Nucleus accumbens (tissue), 56 donors: ENCODE measurements at places on chromosomes 3 and 15.

GRCh38 chr15:82554351-82554750 lies 14.1 kb upstream of the RPS17 start:
- no peak for DNase-seq

- no peak for DNase-seq
Measured at GRCh38 chr3:196920733-196921132, 21.6 kb downstream of the NCBP2 start.

GRCh38 chr15:74785194-74786032 lies 3.5 kb downstream of the CSK start:
- no peak for DNase-seq

DNA sequence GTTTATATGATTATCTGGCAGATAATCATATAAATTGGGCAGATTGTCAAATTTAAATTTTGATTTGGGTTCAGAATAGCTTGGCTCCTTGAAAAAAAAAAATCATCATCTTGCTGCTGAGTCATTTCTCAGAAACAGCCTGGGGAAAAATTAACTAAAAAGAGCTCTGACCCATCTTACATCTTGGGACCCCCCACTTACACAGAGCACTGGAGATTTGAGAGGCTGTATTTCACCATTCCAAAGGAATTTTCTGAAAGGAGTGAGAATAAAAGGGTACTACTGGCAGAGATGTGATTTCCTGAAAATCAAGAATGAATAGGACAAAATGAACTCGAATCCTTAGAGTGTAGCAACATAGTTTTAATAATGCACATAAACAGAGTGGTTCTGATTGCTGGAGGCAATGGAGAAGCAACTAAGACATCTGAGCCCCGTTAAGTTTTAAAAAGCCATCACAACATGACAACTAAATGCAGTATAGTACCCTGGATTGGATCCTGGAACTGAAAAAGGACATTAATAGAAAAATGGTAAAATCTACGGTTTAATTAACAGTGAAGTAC lies 97.5 kb downstream of the RFTN1 start:
- no peak for DNase-seq

- DNase-seq = no peak
Measured at GRCh38 chr3:113607219-113607596, 74.9 kb downstream of the SIDT1 start.

- DNase-seq = no peak
Measured at GRCh38 chr15:70420086-70420947, 322.6 kb upstream of the TLE3 start.

- DNase-seq = no peak
Measured at GRCh38 chr3:21238661-21239060, 512.3 kb downstream of the ZNF385D start.

DNA sequence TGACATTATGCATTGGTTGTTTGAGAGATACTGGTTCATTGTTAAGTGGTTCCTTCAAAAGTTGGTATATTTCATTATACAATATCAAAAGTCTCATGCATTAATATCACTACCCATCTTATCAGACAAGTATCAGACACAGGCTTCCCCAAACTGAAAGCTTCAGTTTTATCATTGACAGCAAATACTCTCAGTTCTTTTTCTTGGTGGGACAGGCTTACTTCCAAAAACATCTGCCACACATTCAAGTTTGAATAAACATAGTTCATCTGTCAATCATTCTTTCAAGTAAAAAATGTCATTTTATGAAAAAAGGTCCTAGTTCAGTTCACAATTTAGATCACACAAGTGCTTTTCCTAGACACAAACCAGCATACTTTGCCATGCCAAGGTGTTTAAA lies 280.0 kb upstream of the TRIM42 start:
- DNase-seq = no peak

DNA sequence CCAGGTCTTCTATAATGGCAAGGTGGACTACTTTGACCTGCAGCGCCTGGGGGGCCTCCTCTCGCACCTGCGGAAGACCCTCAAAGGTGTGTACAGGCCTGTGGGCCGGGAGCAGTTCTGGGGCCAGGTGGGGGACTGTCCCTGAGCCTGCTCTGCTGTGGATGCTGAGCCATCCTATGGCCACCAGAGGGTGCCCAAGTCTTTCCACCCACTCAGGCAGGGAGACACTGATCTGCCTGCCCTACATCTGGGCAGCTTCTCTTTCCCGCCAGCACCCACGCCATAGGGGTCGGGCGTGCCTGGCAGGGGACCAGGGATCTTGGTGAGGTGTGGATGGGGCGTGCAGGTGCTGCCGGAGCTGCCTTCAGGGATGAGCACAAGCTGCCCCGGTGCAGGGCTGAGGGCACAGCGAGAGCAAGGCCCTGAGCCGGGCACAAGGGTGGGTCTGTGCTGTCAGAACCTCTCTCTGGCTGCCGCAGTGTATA lies 14.1 kb downstream of the RNF123 start:
- DNase-seq = peak; percentile 33

DNA sequence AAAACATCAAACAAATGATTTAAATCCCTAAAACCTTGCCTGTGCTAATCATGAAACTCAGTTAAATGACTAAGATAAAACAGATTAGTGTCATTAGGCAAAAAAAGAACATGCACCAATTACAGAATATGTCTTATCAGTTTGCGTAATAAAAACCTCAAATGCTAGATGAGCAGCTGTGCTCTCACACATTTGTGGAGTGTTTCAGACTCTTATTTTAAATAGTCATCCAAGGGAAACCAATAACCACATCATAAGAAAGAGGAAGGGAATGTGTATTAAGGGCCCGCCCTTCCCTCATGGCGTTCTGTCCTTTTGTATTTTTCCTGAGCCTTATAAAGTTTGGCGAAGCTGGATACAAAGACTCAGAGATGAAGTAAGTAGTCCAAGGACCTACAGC lies 6.6 kb downstream of the SAMMSON start:
- DNase-seq = no peak

- no peak for DNase-seq
Measured at GRCh38 chr3:14602804-14603644, 48.5 kb upstream of the CCDC174 start.

DNA sequence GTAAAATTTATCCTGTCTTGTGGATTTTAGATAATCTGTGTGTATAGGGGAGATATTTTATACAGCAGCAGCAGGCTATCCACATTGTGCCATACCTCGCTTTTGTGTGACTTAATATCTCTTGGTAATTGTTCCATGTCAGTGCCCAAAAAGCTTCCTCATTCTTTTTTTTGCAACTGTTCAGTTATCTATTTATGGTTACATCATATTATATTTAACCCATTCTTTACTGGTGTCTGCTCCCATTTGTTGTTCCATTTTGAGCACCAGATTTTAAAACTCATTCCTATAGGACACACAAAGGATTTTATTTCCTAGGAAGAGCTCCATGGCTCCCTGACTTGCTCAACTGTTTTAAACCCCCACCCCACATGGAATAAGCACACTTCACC lies 86.3 kb upstream of the RASGRP1 start:
- no peak for DNase-seq

- DNase-seq = no peak
Measured at GRCh38 chr15:29031502-29032228, 145.9 kb downstream of the APBA2 start.

- no peak for DNase-seq
Measured at GRCh38 chr15:92205255-92205739, 188.4 kb upstream of the ST8SIA2 start.

- DNase-seq = no peak
Measured at GRCh38 chr3:193794002-193794881, 201.2 kb downstream of the OPA1 start.

GRCh38 chr3:126208606-126209256 lies 28.3 kb upstream of the ALDH1L1 start:
- DNase-seq = peak; percentile 14

DNA sequence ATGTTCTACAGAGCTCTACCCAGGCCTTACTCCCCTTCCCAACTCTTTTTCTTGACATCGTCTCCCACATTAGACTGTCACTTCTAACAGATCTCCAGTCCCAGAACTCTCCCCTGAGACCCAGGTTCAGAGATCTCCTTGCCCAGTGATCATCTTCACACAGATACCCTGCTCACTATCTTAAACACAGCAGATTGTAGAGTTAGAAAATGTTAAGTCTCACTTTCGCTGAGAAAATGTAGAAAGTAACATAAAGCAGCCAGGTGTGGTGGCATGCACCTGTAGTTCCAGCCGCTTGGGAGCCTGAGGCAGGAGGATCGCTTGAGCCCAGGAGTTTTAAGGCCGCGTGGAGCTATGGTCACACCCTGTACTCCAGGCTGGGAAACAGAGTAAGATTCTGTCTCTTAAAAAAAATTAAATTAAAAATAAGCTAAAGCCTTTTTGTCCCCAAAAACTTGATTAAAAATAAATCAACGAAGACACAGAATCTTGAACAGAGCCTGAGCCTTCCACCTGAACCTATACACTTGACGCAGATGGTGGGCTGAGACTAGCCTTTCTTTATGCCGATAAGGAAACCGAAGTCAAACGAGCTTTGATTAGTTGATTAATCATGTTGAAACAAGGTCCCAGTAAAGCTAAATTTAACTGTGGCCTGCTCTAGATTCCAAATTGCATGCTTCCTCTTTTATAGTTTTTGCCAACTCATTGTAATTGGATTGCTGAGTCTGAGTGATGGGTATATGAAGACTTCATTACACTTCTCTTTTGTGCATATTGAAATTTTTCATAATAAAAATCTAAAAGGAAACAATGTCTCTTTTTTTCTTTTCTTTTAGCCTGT lies 31.3 kb upstream of the BLM start:
- no peak for DNase-seq

- DNase-seq = peak; percentile 49
Measured at GRCh38 chr15:73982222-73982962, 9.7 kb downstream of the STOML1 start.

DNA sequence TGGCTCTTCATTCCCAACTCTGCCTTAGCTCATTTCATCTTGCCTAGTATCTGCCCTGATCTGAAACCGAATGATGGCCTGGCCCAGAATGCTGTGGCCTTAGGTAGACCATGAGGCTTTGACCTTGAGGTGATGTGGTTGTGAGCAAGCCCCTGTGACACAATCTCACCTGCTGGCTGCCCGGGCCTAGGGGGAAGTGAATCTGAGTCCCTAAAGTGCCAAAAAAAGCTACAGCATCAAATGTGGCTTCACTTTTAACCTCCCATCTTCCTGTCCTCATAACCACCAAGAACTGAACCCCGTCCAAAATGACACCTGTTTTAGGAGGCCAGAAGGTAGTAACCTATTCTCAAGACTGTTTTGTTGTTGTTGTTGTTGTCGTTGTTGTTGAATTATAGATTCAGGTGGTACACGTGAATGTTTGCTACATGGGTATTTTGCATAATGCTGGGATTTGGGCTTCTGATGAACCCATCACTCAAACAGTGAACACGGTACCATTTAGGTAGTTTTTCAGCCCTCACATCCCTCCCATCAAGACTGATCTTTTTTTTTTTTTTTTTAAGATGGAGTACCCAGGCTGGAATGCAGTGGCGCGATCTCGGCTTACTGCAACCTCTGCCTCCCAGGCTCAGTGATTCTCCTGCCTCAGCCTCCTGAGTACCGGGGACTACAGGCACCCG lies 54.6 kb downstream of the MCCC1 start:
- no peak for DNase-seq

DNA sequence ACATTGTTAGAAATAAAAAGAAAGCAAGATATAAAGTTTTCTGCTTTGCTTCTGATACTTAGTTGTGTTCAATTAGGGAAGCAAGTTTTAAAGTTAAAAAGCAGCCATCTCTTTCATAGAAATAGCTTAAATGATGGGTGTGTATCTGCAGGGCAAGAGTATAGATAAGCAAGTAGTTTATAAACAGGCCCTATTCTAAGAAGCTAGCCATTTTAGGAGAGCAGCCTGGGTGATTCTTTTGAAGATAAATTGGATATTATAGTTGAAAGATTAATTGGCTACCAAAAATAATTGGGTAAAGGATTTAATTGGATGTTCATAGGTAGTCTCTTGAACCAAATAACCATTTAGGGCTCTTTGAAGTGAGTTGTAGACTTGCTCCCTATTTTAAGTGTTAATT lies 5.6 kb downstream of the EIF3J start:
- no peak for DNase-seq

- no peak for DNase-seq
Measured at GRCh38 chr15:69080295-69081248, 66.1 kb downstream of the NOX5 start.
